ENCODE measurements at places on chromosomes 2 and 18. TPM values are rescaled to one million over a fixed set of nuclear protein-coding genes. Genes with fewer than 3 reads are reported as not detected.

The NPPC gene
- total RNA-seq, result 10.7 TPM

The CCBE1 gene
- 5.3 TPM for total RNA-seq

The SLC23A3 gene
- 0.92 TPM for total RNA-seq

The TEKT4 gene
- total RNA-seq, result not detected

The SP140 gene
- 1.7 TPM for total RNA-seq

The STARD6 gene
- not detected for total RNA-seq

The CREG2 gene
- 0.92 TPM for total RNA-seq

The ANKRD62 gene
- total RNA-seq, result 0.10 TPM

The CDH7 gene
- 0.62 TPM for total RNA-seq

The PER2 gene
- 15.3 TPM for total RNA-seq

The GALNT13 gene
- total RNA-seq, result 1.1 TPM

The RNPEPL1 gene
- total RNA-seq, result 37.4 TPM

The LOXHD1 gene
- total RNA-seq, result 3.4 TPM

The ANKRD30BL gene
- total RNA-seq, result 0.31 TPM

The BMP10 gene
- total RNA-seq, result not detected

The BMPR2 gene
- total RNA-seq, result 49.5 TPM

The GPR17 gene
- 0.31 TPM for total RNA-seq
